GM13976 (cell line): ENCODE measurements at places on chromosomes 12 and 14.

DNA sequence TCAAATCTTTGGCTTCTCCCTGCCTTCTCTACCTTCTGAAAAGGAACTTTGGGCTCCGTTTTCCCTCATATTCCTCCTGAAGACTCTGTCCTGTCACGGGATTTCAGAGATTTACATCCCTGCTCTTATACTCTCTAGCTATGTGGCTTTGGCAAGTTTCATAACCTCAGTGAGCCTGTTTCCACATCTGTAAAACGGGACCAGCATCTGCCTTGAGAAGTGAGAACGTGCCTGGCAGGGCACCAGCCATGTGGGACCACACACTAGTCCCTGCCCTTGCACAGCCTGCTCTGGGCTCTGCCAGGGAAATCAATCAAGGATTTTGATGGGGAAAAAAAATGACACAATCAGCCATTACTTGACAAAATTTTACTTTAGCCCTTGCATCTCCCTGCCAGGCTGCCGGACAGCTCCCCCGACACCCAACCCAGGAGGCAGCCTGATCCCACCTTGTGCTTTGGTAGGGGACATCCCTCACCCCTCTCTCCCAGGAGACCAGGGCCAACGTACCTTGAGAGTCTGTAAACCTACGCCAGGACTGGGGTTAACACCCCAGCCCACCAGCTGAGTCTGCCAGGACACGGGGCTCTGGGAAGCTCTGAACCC is 8.5 kb downstream of the PHETA1 start:
- no peak for DNase-seq

- DNase-seq = no peak
Observed at GRCh38 chr14:61480704-61481285, 159.4 kb downstream of the PRKCH start.

GRCh38 chr12:52575256-52575655 is 1.6 kb upstream of the KRT74 start:
- no peak for DNase-seq

GRCh38 chr14:97025722-97026121 is 228.5 kb downstream of the VRK1 start:
- DNase-seq = no peak

GRCh38 chr14:60565211-60565610 is 56.3 kb downstream of the SIX6 start:
- DNase-seq = no peak

GRCh38 chr12:104165801-104166200 is 27.8 kb upstream of the NFYB start:
- DNase-seq = no peak

- DNase-seq = no peak
Observed at GRCh38 chr12:6072302-6072752, 52.1 kb downstream of the VWF start.

DNA sequence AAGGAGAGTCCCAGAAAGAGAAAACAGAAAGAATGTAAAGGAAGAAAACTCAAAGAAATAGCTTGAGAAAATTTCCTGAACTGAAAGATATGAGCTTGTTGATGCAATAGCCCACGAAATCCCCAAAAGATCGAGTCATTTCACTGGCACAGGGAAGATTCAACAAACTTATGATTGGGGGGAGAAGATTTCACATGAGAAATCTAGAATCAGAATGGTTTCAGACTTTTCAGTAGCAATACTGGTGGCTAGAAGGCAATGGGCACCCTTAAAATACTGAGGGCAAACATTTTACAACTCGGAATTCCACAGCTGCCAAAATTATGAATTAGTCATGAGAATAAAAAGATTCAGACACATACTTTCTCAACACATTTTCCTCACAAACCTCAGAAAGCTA is 8.9 kb upstream of the KRT7 start:
- DNase-seq = no peak

DNA sequence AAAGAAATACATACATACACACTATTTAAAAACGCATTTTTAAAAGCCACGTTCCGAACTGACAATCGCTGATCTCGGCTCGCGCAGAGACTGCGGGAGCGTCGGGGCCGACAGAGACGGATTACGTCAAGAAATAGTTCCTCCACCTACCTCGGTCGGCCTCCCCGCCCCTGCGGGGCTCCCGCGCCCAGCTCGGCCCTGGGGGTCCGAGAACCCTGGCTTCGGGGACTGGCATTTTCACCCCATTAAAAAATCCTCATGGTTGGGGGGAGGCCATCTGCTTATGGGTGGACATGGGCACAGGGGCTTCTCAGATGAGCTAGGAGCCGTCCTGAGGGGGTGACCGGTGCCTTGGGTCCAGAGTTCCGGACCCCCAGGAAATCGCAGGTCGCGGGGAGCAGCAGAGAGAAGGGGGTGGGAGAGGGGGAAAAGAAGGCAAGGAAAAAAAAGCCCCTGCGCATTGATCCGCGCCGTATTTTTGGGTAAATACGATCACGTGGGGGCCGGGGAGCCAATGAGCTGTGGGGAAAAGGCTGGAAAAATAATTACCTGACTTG is 324 bp upstream of the HOXC9 start:
- no peak for DNase-seq
